Activated CD8-positive, alpha-beta memory T cell treated with anti-CD3 and anti-CD28 coated beads for 1 hour (primary cell): ENCODE measurements at places on chromosomes 1 and 21.

GRCh38 chr1:1343811-1344421 lies 5.3 kb downstream of the DVL1 start:
- no peak for DNase-seq

GRCh38 chr1:59631561-59632255 lies 183.0 kb upstream of the HOOK1 start:
- no peak for DNase-seq

DNA sequence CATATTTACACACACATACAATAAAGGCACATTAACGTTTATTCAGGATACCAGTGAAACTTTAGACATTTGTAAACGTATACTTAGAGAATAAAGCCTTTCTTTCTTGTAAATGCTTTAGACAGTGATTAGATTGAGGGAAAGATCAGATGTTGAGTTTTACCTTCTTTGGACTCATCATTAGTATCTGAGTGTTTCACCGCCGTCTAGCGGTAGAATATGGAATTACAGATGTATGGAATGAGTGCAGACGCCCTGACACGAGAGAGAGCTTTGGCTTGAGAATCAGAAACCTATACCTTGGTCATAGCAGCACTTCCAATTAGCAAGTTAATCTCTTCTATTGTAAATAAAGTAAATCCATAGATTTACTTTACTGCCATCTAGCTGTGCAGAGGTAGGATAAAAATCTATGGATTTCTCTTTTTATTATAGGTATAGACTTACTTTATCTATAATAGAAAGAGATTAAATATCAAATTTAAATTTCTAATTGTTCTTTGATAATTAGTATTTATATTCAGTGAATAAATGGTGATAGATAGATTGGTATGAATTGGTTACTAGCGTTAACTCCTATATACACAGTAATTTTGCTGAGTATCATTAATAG lies 12.6 kb downstream of the FLG2 start:
- DNase-seq: no peak

GRCh38 chr1:192002063-192002462 lies 156.2 kb upstream of the RGS18 start:
- no peak for DNase-seq

GRCh38 chr1:77542813-77543420 lies 139.5 kb downstream of the ZZZ3 start:
- DNase-seq: no peak
